ENCODE measurements at places on chromosomes 6 and 20.
A peak's percentile ranks its signal among the peaks of the same experiment; 100 is the strongest.

DNA sequence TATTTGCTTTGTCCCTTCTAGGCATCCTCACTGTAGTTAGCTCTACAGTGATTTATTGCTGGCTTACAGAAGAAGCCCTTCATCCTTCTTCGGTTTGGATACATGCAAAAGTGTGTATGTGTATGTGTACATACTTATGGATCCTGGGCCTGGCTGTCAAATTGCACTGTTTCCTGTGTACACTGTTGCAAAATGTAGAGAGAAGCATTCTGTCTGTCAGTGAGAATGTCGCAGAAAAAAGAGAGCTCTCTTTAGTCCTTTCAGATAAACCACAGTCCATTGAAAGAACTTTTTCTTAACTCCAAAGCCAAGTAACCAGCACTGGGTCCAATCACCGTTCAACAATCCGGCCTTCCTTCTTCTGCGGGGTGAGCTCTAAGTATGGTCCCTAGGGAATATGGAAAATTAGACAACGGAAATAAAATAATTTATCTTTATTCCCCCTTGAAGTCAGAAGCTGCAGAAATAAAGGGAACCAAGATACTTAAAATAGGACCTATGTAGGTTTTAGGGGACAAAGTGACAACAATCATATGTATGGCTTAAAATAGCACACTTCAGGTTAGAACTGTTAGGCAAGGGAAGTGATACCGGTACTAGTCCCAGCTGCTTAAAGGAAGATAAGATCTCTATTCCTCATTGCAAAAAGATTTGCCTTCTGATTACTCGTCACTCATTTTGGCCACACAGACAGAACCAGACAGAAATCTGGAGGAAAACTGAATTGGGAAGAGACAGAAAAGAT lies 107.0 kb downstream of the CD83 start:
- DNase-seq: no peak

DNA sequence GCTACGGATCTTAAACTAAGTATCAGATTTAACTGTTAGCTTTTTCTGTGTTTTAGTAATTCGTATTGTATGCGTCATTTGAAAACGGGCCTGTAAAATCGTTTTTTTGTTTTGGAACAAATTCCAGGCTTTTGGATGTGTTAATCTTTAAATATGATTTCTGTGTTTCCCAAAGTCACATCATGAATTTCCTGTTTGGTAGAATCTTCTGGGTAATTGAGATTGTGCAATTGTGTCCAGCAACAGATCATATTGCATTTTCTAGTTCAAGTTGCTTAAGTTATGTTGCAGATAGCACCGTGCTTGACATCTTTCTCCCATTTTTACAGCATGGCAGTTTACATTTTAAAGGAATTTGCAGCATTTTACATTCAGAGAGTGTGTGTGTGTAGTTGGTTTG lies 1.9 kb downstream of the MAPK14 start:
- DNase-seq: peak; percentile 90

DNA sequence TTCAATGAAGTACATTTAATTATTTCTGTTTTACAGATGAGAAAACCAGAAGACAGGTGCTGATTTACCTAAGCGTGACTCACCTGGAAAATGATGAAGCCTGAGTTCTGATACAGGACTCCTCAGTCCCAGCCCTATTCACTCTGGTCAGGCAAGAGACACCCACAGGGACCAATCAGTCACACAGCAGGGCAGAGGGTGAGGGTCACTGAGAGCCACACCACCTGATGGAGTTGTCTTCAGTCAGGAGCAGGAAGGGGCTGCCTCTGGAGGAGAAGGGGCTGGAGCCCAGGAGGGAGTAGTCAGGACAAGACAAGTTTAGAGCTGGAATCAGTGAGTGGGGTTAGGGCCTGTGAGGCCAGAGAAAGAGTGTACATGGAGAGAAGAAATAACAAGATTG lies 251.2 kb upstream of the MOCS1 start:
- no peak for DNase-seq

- peak; percentile 44 for DNase-seq
Observed at GRCh38 chr6:139135578-139136545, 982 bp downstream of the HECA start.

DNA sequence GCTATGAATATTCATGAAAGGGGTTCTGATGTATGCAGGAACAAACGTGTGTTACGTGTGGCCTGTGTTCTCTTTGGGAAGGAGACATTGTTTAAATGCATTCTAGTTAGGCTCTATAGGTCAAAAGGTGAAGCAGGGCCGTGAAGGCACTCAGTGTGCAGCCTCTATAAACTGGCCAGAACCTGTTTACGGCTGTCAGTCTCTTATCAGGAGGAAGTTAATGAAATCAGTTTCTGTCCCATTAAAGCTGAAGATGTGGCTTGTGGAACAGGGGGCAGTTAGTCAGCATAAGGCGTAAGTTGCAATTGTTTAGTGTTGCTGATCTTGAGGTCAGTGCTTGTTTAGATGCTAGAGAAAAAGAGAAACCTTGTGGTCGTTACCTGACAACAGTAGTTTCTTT lies 111.5 kb upstream of the KCNG1 start:
- no peak for DNase-seq

DNA sequence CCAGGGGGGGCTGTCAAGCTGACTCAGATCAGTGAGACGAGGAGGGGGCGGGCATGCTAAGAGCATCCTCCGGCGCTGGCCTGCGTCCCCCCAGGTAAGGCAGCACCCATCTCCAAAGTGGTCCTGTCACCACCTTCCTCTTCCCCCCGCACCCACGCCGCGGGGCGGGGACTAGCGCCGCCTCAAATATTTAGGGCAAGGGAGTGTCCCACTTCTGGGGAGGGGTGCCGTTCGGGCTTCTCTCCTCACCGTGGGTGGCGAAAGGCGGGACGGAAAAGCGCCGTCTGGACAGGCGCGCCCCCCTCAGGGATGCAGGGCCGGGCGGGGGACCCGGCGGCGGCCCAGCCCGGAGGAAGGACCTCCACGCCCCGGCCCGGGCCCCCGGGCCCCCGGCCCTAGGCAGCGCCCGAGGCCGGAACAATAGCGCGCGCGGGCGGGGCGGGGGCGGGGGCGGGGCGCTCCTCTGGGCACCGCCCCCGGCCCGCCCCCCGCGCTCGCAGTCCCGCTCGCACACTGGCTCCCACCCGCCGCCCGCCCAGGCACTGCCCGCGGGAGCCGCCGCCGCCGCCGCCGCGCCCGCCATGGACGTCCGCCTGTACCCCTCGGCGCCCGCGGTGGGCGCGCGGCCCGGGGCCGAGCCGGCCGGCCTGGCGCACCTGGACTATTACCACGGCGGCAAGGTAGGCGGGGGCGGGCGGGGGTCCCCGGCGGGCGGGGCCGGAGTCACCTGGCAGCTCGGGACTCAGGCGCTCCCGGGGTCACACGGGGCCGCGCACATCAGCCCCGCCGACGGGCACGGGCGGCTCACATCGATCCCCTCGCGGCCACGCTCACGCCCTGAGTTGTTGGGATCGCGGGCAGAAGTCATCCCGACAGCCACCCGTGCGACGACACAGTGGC lies at the start of gene TOX2:
Gene TOX2, plus strand, starts transcription at position 542 of the 900 bp plus-strand sequence. Its CDS starts 40 bp downstream, at position 582.
- no peak for DNase-seq
